ENCODE measurements at places on chromosomes 5 and 9. TPM values are rescaled to one million over a fixed set of nuclear protein-coding genes. Genes with fewer than 3 reads are reported as not detected.
A peak's percentile ranks its signal among the peaks of the same experiment; 100 is the strongest.

DNA sequence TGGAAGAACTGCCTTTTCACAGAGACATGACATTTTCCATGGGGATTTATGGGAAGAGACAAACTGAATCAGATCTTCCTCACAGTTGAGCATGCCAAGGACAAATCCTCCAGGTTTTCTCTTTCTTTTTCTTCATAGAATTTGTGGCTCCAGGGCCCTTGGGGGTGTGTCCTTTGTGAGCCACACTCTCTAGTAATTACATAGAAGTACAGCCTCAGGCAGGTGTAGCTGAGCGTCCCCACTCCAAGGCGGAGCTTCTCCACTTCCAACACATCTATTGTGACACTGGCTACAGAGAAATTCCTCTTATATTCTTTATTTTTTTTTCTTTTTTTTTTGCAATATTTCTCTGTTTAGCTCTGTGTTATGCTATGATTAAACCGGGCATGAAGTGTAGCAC, 420.5 kb upstream of the CD180 start:
- H3K27me3 ChIP-seq = peaks cover 4% of the 10 kb centered on the region
- no peak for DNase-seq
- no peak overlapping the region for H3K27ac ChIP-seq
- no peaks in the 10 kb centered on the region for H3K36me3 ChIP-seq
- H3K4me1 ChIP-seq = no peaks in the 10 kb centered on the region
- no peak overlapping the region for H3K4me3 ChIP-seq

- H3K36me3 ChIP-seq = no peaks in the 10 kb centered on the region
- peaks cover 18% of the 10 kb centered on the region for H3K4me1 ChIP-seq
- H3K4me3 ChIP-seq = no peak overlapping the region
- no peak overlapping the region for H3K27ac ChIP-seq
- H3K27me3 ChIP-seq = peaks cover 35% of the 10 kb centered on the region
Observed at GRCh38 chr5:74188351-74189105, 452.0 kb downstream of the ENC1 start.

GRCh38 chr9:21465859-21466518, 16.1 kb downstream of the IFNE start:
- H3K4me3 ChIP-seq = no peak overlapping the region
- no peaks in the 10 kb centered on the region for H3K4me1 ChIP-seq
- H3K27ac ChIP-seq = no peak overlapping the region
- H3K27me3 ChIP-seq = peaks cover 18% of the 10 kb centered on the region
- no peaks in the 10 kb centered on the region for H3K36me3 ChIP-seq

- peaks cover 19% of the 10 kb centered on the region for H3K4me1 ChIP-seq
- H3K36me3 ChIP-seq = no peaks in the 10 kb centered on the region
- DNase-seq = peak; percentile 26
- peaks cover 56% of the 10 kb centered on the region for H3K27me3 ChIP-seq
- no peak within 1 kb of the TSS for H3K27ac ChIP-seq
- peak within 1 kb of the TSS; percentile 83 for H3K4me3 ChIP-seq
Observed at GRCh38 chr5:161546470-161547301, at the start of gene GABRB2. GABRB2 (minus strand) TSS chr5:161546725; CDS start chr5:161546643, 82 bp downstream.

DNA sequence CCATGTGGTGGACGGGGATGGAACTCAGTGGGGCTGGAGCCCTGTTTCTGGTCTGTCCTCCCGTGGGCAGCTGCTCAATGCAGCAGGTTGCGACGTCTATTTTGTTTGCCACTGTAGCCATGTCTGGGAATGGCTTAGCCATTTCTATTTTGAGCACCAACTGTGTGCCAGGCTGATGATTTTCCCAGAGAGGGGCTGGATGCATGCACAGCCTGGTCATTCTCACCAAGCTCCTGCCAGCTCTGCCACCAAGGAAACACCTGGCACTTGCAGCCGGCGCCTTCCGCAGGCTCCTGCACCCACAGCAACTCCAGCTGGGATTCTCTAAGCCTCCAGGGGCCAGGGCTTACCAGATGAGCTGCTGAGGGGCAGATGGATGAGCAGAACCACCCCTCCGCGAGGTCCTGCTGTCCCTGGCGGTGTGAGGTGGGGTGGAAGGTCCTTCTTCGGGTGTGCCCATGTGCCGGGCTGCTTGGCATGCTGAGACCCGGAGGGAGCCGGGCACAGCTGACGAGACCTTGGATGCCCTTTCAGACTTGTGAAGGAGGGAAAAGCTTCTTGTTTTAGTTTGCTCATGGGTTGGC, 151.2 kb downstream of the RXRA start:
- no peak for DNase-seq
- no peaks in the 10 kb centered on the region for H3K36me3 ChIP-seq
- no peaks in the 10 kb centered on the region for H3K27me3 ChIP-seq
- H3K4me3 ChIP-seq = no peak overlapping the region
- H3K4me1 ChIP-seq = no peaks in the 10 kb centered on the region

- no peaks in the 10 kb centered on the region for H3K4me1 ChIP-seq
- H3K27me3 ChIP-seq = peaks cover 13% of the 10 kb centered on the region
- no peak overlapping the region for H3K4me3 ChIP-seq
- H3K36me3 ChIP-seq = no peaks in the 10 kb centered on the region
Observed at GRCh38 chr5:71887680-71888079, 168.6 kb downstream of the CARTPT start.

DNA sequence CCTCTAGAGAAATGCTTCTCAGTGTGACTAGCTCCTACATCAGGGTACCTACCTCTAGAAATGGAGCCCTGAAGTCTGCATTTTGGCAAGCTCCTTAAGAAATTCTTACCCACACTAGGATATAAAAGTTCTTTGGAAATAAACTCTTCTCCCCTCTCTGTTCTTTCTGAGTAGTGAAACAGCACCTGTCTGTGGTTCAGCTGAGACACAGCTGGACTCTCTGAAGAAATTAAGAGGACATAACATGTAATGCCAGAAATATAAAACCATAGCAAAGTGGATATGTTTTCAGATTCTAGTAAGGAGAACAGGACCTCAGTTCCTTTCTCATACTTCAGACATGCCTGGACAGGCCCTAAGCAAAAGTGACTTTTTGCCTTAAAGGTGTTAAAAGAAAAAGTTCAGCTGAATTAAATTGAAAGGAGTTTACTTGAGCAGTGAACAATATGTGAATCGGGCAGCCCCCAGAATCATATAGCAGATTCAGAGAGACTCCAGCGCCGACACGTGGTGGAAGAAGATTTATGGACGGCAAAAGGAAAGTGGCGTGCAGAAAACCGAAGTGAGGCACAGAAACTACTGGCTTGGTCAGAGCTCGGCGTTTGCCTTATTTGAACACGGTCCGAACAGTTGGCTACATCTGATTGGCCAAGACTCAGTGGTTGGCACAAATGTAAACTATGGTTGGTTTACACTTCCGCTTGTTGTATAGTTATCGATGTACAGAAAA, 64.5 kb downstream of the PRKACG start:
- H3K4me3 ChIP-seq = no peak overlapping the region
- peaks cover 72% of the 10 kb centered on the region for H3K4me1 ChIP-seq
- peaks cover 68% of the 10 kb centered on the region for H3K36me3 ChIP-seq
- DNase-seq = no peak
- peak overlapping the region; percentile 74 for H3K27ac ChIP-seq
- no peaks in the 10 kb centered on the region for H3K27me3 ChIP-seq

GRCh38 chr9:81137976-81138568, 551.3 kb downstream of the TLE1 start:
- H3K4me1 ChIP-seq = no peaks in the 10 kb centered on the region
- H3K27me3 ChIP-seq = no peaks in the 10 kb centered on the region
- H3K27ac ChIP-seq = no peak overlapping the region
- no peaks in the 10 kb centered on the region for H3K36me3 ChIP-seq
- no peak for DNase-seq

The PCDH1 gene
- total RNA-seq = not detected

The GPSM1 gene
- total RNA-seq = 24.5 TPM
